Erythroblast (primary cell): ENCODE measurements at places on chromosomes 2 and 18.

DNA sequence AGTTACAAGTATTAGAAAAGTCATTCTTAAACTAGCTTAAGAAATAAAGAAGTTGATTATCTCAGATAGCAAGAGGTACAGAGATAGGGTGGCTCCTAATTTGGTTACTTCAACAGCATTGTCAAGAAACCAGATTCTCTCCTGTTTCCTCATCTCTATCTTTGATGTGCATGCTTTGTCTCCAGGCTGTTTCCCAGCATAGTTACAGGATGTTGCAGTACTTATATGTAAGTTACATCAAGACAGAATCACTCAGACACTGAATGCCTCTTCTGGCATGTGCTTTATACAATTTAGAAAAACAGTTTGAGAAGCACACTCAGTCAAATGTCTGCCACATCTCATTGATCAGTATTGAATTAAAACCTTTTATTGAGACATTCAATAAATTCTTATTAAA, 189.5 kb upstream of the UBE2E3 start:
- no peak for DNase-seq

DNA sequence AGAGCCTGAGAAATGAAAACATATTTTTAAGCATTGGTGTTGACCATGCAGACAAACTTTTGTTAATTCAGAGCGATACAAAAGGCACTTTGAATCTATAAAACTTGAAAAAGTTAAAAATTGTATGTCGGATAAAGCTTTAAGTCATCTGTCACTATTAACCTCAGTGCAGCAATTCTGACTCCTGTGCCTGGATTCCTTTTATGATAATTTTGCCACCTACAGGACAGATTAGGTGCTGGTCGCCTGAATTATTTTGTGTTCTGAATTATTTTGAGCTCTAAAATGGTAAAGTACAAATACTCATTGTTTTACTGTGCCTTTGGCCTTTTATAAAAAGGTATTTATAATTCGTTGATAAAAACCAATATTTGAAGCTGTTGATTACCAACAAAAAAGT, 19.4 kb upstream of the RNF138 start:
- no peak for DNase-seq

GRCh38 chr2:118321432-118322105, 233.3 kb downstream of the INSIG2 start:
- no peak for DNase-seq

GRCh38 chr18:23484561-23485182, 18.6 kb upstream of the RMC1 start:
- DNase-seq, result no peak

DNA sequence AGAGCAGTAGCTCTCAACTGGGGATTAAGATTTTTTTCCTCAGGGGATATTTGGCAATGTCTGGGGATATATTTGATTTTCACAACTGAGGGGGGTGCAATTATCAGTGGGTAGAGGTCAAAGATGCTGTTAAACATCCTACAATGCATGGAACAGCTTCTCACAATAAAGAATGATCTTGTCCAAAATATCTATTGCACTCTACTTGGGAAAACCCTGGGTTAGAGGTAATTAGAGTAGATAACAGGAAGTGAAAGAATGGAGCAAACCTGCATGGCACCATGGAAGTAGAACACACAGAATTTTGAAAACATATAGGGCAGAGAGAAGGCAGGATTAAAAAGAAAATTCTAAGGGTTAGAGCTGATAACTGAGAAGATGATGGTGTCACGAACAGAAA, 26.4 kb upstream of the PPM1B start:
- no peak for DNase-seq
